Activated CD8-positive, alpha-beta T cell treated with anti-CD3 and anti-CD28 coated beads, Interleukin-2, amount 10 ng/mL, durations not matched to agents 7 days and 5 days (primary cell): ENCODE measurements at places on chromosomes 11 and 22.

DNA sequence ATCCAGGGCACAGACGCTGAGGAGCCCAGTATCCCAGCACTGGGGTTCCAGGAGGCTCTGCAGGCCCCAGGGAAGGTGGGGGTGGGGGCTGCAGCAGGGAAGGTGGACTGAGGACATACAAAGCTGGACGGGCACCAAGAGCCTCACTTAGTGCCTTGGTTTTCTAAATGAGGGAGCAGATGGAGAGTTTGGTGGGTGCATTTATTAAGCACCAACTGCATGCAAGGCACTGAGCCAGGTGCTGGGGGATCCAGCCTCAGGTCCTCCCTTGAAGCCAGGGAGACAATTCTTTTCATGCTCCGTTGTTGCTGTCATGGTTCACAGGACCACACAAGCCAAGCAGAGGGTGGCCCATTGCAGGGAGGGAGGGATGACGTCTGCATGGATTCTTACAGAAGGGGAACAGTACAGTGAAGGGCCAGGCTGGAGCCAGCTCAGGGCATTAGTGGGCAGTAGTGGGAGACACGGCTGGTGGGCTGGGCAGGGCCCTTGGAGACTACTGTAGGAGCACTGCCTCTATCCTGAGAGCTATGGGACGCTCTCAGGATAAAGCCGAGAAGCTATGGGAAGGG is 65.0 kb downstream of the MACROD1 start:
- DNase-seq: no peak

DNA sequence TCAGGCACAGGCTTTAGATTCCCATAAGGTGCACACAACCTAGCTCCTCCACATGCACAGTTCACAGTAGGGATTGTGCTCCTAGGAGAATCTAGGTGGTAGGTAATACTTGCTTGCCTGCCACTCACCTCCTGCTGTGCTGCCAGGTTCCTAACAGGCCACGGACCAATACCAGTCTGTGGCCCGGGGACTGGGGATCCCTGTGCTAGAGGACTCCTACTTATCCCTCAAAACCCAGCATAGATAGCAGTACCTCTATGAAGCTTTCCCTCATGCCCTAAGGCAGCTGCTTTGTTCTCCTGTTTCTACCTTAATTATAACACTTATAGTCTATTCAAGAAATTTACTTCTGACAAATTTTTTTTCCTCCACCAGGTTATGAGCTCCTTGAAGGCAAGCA is 36.7 kb downstream of the ARHGAP20 start:
- DNase-seq: no peak

- no peak for DNase-seq
Observed at GRCh38 chr11:72562431-72562830, 111.8 kb downstream of the PDE2A start.

DNA sequence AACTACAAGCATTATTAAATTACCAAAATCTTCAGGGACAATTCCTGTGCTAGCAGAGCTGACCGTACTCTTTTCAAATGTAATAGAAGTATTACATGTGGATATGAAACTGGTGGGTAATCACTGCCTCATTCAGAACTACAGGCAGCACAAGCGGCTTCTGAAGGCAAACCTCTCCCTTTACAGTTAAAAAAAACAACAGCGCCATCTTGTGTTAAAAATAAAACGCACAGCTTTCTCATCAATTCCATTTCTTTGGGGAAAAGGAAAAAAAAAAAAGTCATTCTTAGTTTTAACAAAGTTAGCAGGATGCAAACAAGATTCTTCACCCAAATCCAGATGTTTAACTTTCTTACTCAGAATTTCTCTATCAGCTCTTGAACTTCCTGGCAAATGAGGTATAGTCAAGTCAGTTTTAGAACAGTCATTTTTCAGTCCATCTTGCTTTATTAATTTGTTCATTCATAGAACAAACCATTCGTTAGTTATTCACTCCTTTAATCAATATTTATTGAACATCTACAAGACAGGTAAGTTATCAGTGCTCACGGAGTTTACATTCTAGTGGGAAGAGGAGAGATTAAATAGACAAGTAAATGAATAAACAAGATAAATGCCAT is 331.8 kb upstream of the MPPED2 start:
- no peak for DNase-seq

- no peak for DNase-seq
Observed at GRCh38 chr11:27406498-27407354, 43.7 kb upstream of the CCDC34 start.

DNA sequence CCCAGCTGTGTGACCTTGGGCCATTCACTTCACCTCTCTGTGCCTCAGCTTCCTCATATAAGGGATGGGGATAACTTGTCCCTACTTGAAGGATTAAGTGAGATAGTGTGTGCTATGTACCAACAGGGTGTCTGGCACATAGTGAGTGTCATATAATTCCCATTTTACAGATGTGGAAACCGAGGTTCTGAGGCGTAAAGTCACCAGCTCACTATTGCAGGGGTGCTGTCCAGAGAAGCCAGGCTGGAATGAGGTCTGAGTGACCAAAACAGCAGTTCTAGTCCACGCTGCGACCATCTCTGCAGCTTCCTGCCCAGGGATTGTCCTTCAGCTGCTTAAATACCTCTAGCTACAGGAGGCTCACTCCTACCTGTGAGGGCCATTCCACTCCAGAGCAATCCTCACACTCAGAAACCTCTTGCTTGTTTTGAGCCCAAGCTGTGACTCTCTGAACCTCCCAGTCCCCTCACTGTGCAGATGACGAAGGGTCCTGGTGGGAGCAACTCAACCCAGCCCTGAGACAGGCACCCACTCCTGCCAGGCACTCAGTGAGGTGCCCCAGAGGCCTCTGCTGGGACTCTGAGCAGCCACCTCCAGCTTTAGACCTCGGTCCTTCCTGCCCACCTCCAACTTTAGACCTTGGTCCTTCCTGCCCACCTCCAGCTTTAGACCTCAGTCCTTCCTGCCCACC is 5.8 kb downstream of the MB start:
- no peak for DNase-seq

DNA sequence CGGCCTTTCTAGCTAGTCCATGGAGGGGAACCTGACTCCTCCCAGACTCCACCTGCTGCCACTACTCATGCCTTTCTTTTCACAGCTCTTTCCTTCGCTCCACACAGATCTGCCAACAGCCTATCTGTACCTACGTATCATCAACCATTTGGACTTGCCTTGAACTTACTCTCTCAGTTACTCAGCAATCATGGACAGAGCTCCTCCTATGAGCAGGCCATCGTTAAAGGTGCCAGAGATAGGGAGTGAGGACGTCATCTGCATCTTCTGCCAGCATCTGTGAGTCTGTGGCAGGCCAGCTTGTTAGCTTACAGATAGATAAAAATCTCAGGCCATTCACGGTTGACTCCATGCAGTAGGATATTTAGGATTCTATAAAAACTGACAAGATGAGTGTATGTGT is 162.9 kb upstream of the ZBED5 start:
- no peak for DNase-seq

DNA sequence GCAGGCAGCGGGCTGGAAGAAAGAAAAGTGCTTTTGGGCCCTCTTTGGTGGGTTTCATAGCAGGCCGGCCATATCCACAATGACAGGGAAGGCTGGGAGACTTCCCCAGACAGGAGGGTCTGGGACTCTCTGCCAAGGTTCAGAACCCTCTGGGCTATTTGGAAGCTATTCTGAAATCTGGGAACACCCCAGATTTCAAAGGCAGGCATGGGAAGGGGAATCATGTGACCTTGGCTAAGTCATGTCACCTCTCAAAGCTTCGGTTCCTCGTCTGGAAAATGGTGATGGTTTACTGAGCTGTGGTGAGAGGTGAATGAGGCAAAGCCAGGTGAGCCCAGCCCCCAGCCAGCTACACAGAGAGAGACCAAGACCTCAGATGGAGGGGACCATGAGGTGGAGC is 4.6 kb downstream of the CASTOR1 start:
- no peak for DNase-seq

DNA sequence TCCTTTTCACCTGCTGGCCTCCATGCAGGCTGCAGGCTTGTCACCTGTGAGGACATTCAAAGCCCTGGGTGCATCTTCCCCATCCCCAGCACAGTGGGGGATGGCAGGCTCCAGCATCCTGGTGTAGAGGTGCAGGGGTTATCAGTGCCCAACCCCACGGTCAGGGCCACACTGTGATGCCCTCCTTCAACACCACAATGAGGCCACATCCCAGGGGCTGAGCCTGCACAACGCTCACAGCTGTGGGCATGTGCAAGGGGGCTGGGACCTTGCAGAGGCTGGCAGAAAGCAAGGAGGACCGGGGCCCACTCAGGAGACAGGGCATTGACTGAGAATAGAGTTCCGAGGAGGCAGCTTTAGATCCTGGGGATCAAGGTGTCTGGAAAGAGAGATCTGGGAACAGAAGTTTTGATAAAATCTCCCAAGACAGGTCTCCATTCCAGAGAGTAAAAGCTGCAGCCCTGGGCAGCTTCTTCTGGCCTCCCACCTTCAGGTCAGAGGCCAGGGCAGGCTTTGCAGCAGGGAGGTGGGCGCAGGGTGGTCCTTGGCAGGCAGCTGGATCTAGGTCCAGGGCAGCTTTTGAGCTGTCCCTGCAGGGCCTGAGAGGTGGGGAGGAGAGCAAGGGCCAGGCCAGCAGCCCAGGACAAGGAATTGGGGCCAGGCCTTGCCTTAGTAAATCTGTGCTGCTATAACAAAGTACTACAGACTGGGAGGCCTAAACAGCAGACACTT is 250.8 kb upstream of the B3GAT1 start:
- DNase-seq: no peak
